ENCODE measurements at places on chromosomes 13 and 19.

DNA sequence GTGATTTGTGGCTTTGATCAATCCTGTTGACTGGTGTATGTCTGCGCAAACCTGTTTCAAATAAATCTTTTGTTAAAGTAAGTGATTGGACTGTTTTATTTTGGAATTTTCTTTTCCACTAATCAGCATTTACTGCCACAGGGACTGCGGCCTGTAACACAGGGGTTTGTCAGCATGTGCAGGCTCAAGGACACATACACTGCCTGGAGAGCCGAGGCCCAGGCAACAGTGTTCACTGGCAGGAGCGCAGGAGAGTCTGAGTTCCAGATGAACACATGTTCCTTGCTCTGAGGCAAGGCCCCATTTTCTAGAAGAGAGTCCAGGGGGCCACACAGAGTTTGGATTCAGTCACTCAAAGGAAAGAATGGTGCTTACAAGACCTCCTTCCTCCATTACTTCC lies 26.0 kb downstream of the SHISA2 start:
- DNase-seq = no peak

GRCh38 chr13:30159446-30159839 lies 147.9 kb downstream of the KATNAL1 start:
- peak; percentile 59 for DNase-seq

- DNase-seq = no peak
These were observed 13.6 kb downstream of the ZNF490 start for GRCh38 chr19:12596927-12597548.

- DNase-seq = no peak
These were observed 471.4 kb downstream of the LIG4 start for GRCh38 chr13:107743983-107744382.

GRCh38 chr13:101303521-101303920 lies 112.8 kb downstream of the NALCN start:
- DNase-seq = no peak

DNA sequence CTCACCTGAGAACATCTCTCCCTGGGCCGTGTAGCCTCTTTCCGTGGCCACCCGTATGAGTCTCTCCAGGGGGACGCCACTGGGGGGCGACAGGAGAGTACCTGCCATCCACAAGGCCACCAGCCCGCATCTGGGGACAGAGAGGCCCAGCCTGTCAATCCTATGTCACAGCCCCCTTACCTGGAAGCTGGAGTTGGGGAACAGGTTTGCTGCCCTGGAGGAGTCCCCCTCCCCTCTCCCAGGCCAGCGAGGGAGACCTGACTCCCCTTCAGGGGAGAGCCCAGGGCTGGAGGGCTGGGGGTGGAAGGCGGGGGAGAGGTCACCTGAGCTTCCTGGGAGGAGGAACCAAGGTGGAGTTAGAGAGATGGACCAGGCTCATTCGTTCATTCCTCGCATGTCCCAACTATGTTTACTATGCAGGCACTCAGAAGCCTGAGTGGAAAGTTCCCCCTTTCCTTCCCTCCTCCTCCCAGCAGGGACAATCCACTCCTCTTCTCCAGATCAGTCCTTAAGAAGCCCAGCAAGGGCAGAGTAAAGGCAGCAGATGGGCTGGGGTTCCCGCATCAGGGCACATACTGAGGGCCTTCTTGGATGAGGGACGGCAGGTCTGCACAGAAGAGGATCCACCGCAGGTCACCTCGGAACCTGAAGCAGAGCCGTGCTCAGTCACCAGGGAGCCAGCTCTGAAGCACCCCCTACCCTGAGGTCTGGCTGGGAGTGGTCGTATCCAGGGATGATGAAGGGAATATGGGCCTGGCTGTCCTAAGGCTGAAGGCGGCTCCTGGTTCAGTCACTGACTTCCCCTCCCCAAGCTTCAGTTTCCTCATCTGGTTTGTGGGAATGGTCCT lies 5.5 kb downstream of the ACTMAP start:
- DNase-seq = peak; percentile 42

DNA sequence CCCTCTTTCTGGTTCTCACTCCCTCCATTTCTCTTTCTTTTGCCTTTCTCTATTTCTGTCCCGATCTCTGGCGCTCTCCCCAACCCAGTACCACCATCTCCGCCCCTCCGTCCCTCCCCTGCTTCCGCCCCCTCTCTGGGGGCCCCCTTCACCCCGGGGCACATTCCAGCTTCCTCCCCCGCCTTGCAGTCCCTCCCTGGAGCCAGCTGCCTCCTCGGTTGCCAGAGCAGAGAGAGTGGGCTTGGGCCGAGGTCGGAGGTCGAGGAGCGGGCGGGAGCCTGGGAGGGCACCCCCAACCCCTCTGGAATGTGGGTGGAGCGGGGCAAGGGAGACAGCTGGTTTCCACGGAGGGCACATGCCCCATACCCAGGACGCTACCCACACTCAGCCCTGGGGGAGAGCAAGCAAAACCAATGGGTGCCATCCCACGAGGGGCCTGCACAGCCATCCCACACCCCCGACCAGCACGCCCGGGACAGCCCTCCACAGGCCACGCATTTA lies 6.5 kb upstream of the CIRBP start:
- no peak for DNase-seq

DNA sequence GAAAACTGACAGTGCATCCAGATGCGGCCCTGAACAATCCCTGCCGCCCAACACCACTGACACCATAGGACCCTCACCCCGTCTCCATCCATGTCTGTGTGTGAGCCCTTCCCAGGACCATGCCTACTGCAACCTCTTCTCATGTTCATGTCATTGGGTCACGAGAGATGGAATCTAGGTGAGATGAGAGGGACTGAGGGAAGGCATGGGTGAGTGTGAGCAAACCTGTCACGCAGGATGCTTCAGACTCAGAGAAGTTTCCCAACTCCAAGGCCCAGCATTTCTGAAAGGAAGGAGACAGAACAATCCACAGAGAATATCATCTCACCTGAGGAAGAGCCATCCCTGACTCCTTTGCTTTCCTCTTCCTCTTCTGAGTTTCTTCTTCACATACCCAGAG lies 5.7 kb downstream of the ZNF888 start:
- DNase-seq = no peak

DNA sequence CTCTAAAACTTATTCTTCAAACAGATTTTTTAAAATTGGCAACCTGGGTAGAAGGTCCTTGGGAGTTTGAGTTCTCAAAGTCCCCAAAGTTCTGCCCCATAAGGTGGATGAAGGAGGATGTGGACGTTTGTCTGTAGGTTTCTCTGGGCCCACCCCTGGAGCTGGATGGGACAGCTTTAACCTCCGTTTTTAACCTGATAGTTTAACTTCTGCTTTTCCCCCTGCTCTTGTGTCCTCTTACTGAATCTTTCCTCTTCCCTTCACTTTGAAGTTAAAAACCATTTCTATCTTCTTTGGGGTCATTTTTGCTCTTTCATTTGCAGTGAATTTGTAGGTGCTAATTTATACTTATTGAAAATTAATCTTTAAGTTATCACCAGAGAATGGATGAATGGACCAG lies 79.1 kb downstream of the ESD start:
- no peak for DNase-seq

- no peak for DNase-seq
These were observed 15.4 kb upstream of the FAM216B start for GRCh38 chr13:42766016-42766415.

DNA sequence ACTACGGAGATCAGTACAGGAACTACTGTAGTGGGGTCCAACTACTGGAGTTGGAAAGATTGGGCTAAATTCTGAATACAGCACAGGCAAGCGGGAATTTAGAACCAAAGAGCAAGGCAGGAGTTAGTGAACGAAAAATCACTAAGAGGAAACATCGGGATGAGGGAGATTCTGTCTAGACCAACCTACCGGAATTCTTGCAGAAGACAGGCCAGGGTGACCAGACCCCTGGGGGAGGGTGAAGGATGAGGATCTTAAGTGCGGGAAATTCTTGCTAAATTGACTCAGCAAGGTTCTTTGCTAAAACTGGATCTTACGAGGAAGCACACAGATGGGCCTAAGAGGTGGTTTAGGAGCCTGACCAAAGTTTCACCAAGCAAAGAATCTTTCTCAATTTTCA lies 13.2 kb upstream of the PSPC1 start:
- no peak for DNase-seq

GRCh38 chr13:43041369-43041921 lies 18.1 kb downstream of the DNAJC15 start:
- no peak for DNase-seq

DNA sequence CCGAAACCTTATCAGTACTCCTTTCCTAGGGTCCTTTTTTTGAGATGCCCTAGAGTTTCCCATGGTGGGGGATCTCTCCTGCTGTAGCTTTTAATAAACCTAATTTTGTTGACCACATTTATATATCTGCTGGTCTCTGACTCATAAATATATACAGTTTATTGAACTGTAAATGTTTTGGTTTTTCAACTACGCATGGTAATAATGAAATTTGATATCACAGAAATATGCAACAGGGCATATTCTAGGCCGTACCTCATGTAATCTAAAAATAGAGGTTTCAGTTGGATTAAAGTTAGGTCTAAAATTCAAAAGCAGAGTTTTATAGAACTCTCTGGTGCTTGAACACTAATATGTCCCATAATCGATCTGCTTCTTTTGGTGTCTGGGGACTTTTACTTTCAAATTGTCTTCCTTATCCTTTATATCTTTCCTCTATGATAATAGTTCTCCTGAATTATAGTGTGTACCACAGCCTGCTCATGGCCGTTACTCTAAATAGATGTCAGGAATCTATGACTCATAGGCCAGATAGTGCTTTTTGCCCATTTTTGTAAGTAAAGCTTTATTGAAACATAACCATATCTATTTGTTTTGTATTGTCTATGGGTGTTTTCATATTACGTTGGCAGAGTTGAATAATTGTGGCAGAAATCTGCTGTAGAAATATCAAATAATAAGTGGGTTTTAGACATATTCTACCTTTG lies 324.8 kb upstream of the PCDH9 start:
- DNase-seq = no peak

- no peak for DNase-seq
These were observed 28.3 kb downstream of the ZNF507 start for GRCh38 chr19:32373585-32374295.

GRCh38 chr13:95236774-95237173 lies 64.5 kb downstream of the ABCC4 start:
- DNase-seq = no peak

- DNase-seq = no peak
These were observed 5.4 kb downstream of the SMAD9 start for GRCh38 chr13:36914648-36915047.

Data from GM20000 (cell line).